Activated naive CD4-positive, alpha-beta T cell treated with anti-CD3 and anti-CD28 coated beads for 36 hours (primary cell): ENCODE measurements at places on chromosomes 3 and 15. TPM values are rescaled to one million over a fixed set of nuclear protein-coding genes. Genes with fewer than 3 reads are reported as not detected.

Gene KIF7
- total RNA-seq: 1.1 TPM

Gene GABRR3
- total RNA-seq: not detected

Gene LRRK1
- 0.20 TPM for total RNA-seq

Gene ACTL6A
- 90.0 TPM for total RNA-seq

Gene ATP2B2
- not detected for total RNA-seq

Gene SST
- total RNA-seq: not detected

Gene TMCO5A
- not detected for total RNA-seq

Gene GOLGA8R
- total RNA-seq: 1.6 TPM

Gene SPINT1
- 4.7 TPM for total RNA-seq

Gene SPSB4
- total RNA-seq: not detected

Gene C3orf85
- total RNA-seq: not detected
